ENCODE measurements at places on chromosomes 3 and 15.

- no peak within 1 kb of the TSS for H3K4me3 ChIP-seq
- DNase-seq, result no peak
- no peaks in the 10 kb centered on the region for H3K4me1 ChIP-seq
- no peak within 1 kb of the TSS for H3K27ac ChIP-seq
- H3K36me3 ChIP-seq, result no peaks in the 10 kb centered on the region
Measured at GRCh38 chr3:115623044-115623868, at the start of gene GAP43. TSS of gene GAP43 (plus strand) at chr3:115623510. CDS start at chr3:115623690, 180 bp downstream.

DNA sequence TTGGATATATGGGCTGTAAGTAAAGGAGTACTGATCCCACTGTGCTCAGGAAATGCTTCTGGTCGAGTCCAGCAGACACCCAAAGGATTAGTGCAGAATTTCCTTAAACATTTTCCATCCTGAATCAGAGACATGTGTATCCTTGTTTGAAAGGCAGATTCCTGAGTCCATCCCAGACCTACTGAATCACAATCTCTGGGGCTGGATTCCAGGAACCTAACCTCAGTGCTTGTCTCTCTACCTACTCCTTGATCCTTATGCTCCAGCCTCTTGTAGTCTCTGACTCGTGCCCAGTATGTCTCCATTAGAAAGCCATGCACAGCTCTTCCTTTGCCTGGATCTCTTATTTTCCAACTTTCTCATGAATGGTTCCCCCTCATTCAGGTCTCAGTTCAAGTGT lies 585.8 kb downstream of the NLGN1 start:
- H3K4me3 ChIP-seq, result no peak overlapping the region
- H3K4me1 ChIP-seq, result no peaks in the 10 kb centered on the region
- H3K27ac ChIP-seq, result no peak overlapping the region
- no peak for DNase-seq
- H3K36me3 ChIP-seq, result no peaks in the 10 kb centered on the region
- H3K27me3 ChIP-seq, result no peaks in the 10 kb centered on the region

GRCh38 chr3:78703944-78704343 lies 1063.9 kb downstream of the ROBO1 start:
- no peak overlapping the region for H3K27ac ChIP-seq
- H3K27me3 ChIP-seq, result no peaks in the 10 kb centered on the region
- DNase-seq, result no peak
- H3K4me1 ChIP-seq, result peaks cover 11% of the 10 kb centered on the region

DNA sequence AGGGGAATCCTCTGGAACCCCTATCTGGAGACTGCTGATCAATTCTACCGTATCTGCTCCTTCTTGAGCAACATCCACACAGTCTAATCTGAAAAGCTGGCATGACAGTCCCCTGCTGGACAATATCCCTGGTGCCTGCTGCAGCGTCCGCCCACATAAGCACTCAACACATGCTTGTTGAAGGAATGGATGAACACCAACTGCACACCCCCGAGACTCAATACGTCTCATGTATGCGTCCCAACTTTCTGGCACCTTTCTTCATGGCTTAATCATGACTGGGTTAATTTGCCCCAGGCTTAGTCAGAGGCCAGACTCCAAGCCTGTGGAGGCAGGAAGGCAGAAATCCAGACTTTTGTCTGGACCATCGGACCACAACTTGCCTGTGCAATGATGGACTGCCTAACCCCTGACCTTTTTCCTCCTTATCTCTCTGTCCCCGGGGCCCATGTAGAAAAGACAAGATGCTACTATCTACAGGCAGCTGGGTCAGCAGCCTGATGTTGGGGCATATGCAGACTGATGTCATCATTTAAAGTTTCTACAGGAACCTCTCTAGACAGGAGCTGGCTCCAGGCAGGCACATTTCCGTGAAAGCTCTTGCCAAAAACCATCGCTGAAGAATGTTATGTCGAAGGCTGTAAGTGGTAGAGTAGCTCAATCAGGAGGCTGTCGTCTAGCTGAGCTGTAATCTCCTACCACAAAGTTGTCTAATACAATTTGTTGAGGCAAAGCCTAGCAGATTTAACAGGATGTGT lies 114.1 kb upstream of the TPM1 start:
- H3K36me3 ChIP-seq, result no peaks in the 10 kb centered on the region
- no peak overlapping the region for H3K4me3 ChIP-seq
- peaks cover 5% of the 10 kb centered on the region for H3K27me3 ChIP-seq
- no peaks in the 10 kb centered on the region for H3K4me1 ChIP-seq
- DNase-seq, result no peak

Data from thymus (tissue), 14 donors.